GM12891 (cell line): ENCODE measurements at places on chromosomes 7 and 10.
A peak's percentile ranks its signal among the peaks of the same experiment; 100 is the strongest.

DNA sequence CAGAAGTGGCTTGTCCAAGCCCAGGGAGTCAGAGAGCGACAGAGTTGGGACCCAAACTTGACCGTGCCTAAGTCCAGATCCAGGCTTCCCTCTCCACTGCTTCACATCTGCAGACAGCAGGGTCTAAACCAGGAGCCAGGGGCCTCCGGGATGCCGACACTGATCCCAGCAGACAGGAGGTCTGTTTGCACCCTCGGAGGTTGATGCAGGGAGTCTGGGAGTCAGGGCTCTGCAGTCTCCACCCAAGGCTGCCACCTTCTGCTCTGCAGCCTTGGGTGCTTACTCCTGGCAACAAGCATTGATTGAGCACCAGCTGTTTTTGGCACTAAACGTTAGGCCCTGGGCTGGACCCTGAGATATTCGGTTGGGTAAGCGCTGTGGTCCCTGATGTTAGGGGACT lies 21.0 kb downstream of the ELFN1 start:
- DNase-seq, result no peak

GRCh38 chr10:22652988-22653481 lies 61.3 kb downstream of the PIP4K2A start:
- no peak for DNase-seq

DNA sequence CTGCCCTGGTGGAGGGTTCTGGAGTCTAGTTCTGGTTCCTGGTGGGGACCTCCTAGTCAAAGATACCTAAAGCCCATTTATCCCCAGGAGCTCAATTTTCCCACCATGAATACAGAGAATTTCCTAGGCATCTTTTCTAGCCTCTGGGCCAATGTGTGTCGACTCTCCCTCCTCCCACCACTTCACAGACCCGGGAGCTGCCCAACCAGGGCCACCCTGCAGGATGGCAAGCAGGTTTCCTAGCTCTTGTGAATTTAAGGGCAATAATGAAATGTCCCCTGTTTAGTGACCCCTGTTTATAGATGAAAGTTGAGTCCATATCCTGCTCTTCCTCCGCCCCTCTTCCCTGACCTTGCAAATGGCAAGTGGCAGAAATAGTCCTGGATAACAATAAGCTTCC lies 9.4 kb downstream of the DLX5 start:
- DNase-seq, result no peak

- DNase-seq, result no peak
Observed at GRCh38 chr7:158891922-158892321, 35.6 kb downstream of the DYNC2I1 start.

- no peak for DNase-seq
Observed at GRCh38 chr7:20116869-20117268, 100.3 kb downstream of the MACC1 start.

- no peak for DNase-seq
Observed at GRCh38 chr10:125575843-125576242, 107.1 kb downstream of the TEX36 start.

DNA sequence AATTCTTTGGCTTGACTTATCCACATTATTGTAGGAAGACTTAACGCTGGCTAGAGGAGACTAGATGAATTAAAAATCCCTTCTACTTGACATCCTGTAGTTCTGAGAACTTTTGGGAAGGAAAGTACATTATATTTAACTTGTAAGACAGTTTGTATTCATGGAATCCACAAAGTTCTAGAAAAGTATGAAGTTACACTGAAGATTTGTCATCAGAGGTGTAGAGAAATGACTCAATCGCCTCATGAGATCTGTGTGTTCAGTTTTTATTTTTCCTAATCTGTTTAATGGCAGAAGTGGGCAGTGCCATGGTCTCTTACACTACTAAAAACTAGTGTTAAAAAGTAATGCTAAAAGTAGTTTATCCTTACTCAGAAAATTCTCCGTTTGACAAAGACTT lies 89.1 kb upstream of the SMIM30 start:
- DNase-seq, result no peak

DNA sequence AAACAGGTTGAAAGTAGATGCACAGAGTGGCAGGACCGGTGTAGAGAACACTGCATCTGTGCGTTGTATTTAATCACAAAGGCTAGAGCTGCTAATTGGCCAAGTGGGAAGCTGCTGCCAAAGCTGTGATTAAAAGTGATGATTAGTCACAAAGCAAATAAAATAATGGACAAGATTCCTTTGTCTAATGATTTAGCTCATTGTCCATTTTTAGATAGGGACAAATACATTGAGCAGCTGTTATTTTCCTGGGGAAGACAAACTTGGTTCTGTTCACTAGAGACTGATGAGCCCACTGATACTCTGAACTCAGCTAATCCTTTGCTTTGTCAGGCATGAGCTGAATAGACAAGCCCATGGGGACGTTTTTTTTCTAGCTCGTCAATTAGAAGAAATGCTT lies 19.7 kb downstream of the UBE3C start:
- no peak for DNase-seq

DNA sequence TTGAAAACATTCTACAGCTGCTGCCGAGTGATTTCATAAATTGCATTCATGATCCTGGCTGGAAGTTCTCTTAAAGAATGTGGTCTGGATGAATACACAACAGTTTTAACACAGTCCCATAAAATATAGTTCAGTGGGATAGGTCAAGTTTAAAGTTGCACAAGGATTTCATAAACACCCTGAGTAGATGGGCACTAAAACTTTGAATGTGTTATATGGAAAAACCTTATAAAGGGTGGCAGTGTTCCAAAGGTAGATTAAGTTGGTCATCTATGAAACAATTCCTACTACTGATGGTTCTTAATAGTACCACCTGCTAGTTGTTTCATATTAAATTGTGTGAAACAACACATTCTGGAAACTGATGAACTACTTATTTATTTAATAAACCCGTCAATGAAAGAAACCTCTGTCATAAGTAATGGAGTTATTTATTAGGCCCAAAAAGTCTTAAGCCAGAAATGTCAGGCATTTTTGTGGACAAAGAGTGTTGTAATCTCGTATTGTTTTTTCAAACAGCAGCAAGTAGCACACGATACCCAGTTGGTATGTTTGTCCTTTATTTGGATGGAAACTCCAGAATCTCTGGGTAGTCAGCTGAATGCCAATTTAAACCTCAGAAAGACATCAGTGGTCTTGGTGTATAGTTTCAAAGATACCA lies 14.3 kb upstream of the RPA3 start:
- no peak for DNase-seq

- no peak for DNase-seq
Observed at GRCh38 chr10:93554760-93555432, 11.6 kb upstream of the FFAR4 start.

GRCh38 chr10:47366731-47367460 lies 17.2 kb downstream of the ZNF488 start:
- no peak for DNase-seq

- DNase-seq, result no peak
Observed at GRCh38 chr7:150385302-150385723, 6.2 kb downstream of the ZNF775 start.

- no peak for DNase-seq
Observed at GRCh38 chr7:25756601-25757000, 395.4 kb upstream of the NFE2L3 start.

GRCh38 chr7:98913026-98913425 lies 34.7 kb downstream of the TRRAP start:
- no peak for DNase-seq

DNA sequence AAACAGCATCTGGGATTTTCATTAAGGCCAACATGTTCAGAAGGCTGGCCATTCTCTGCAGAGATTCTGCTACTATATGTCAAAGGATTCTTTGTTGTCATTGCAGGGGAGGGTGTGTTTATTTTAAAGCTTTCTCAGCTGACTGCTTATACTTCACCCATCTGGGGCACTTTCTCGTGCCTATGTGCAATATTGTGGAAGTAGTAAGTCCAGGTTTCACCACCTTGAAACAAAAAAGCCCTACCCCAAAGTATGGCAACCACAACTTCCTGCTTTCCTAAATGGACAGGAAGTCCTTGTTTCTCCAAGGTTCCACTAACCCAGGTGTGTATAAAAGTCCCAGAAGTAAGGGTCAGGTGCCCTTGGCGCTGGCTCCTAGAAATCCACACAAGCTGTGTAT lies 58.7 kb upstream of the COL1A2 start:
- no peak for DNase-seq

DNA sequence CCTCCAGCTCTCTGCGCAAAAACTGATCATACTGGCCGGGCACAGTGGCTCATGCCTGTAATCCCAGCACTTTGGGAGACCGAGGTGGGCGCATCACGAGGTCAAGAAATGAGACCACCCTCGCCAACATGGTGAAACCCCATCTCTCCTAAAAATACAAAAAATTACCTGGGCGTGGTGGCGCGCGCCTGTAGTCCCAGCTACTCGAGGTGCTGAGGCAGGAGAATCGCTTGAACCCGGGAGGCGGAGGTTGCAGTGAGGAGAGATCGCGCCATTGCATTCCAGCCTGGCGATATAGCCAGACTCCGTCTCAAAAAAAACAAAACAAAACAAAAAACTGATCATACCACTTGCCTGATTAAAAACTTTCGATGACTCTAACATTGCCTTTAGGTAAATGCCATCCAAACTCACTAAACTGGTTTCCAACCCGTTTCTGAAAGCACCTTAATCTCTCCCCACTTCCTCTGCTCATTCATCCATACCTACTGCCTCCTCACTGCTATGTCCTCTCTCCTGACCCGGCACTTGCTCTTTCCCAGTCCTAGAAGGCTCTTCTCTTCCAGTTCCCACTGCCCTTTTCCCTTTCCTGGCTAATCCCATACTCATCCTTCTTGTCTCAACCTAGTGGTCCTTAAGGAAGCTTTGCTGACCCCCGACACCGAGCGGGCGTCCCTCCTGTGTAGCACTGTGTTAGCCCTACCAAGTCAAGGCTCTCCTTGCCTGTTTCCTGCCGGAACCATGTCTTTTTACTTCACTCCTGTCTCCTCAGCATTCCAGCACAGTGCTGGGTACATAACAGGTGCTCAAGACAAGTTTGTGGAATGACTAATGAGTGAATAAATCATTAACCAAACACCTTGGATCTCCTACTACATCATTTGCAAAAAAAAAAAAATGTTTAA lies 686 bp upstream of the MIOS start:
- no peak for DNase-seq

GRCh38 chr10:33337326-33337957 lies 3.0 kb upstream of the NRP1 start:
- DNase-seq, result no peak

- DNase-seq, result no peak
Observed at GRCh38 chr7:134602881-134603451, 43.7 kb upstream of the BPGM start.

GRCh38 chr7:38453168-38453567 lies 178.0 kb downstream of the AMPH start:
- DNase-seq, result no peak

GRCh38 chr7:150368884-150369747 lies 494 bp downstream of the REPIN1 start:
- DNase-seq, result peak; percentile 62

GRCh38 chr7:70758646-70759045 lies 373.3 kb upstream of the GALNT17 start:
- DNase-seq, result no peak

- DNase-seq, result no peak
Observed at GRCh38 chr7:11751315-11751714, 80.7 kb downstream of the THSD7A start.

GRCh38 chr10:112985690-112986543 lies 35.9 kb downstream of the TCF7L2 start:
- no peak for DNase-seq

- no peak for DNase-seq
Observed at GRCh38 chr7:4699841-4700240, 17.7 kb downstream of the FOXK1 start.

DNA sequence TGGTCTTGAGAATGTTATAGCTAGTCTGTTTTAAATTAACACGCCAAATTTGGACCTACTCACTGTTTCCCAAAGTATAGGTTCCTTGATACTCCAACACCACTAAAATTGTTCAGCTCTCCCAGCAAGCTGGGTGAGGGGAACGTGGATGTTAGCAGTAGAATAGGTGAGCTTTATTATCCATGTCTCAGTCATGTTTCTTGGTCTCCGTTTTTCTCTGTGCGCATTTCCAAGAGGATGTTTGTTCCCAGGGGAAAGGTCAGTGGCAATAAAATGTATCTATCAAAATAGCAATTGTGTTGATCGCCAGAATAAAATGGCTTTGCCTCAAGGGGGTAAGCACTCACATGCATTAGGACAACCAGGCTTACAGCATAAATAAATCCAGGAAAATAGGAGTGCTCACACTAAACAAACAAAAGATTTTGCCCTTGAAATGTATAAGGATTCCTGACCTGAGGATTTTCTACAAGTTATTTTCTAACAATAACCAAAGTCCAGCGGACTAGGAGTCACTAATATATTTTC lies 187.0 kb upstream of the C7orf33 start:
- no peak for DNase-seq

GRCh38 chr10:22611425-22612115 lies 102.8 kb downstream of the PIP4K2A start:
- no peak for DNase-seq

DNA sequence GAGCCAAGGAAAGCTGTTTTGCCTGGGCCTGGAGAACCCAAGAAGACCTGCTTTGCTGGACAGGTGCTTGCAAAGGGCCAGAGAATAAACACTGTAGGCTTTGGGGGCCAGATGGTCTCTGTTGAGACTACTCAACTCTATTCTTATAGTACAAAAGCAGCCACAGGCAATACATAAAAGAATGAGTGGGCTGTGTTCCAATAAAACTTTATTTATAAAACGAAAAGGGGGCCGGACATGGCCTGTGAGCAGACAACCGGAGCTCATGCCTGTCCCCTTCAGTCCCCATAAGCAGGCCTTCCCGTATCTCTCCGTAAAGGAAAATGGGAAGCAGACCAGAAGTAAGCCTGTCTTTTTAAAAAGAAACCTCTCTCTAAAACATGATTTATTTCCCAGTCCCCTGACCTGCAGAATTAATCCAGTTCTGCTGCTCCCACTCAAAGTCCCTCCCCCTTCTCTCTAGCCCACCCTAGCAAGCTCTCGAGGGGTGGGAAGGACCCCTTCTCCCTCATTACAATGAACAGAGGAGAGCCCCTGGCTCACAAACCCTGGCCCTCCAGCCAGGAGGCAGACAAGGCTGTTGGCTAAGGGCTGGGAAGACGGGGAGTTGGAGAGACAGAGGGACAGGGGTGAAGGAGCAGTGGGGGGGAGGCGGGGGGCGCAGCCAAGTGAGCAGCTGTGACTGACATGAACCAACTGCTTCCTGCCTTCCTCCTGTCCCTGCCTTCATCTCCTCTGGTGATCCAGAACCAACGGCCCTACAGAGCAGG lies 177.8 kb downstream of the NEURL1 start:
- DNase-seq, result no peak

GRCh38 chr10:117007080-117007479 lies 2.1 kb upstream of the SHTN1 start:
- no peak for DNase-seq
